AG08395 (cell line): ENCODE measurements at places on chromosomes 6 and 20.

GRCh38 chr6:122677406-122677805 is 67.2 kb downstream of the PKIB start:
- no peak for DNase-seq

- DNase-seq, result no peak
These were observed 59.2 kb downstream of the TENT5A start for GRCh38 chr6:81693266-81693665.

DNA sequence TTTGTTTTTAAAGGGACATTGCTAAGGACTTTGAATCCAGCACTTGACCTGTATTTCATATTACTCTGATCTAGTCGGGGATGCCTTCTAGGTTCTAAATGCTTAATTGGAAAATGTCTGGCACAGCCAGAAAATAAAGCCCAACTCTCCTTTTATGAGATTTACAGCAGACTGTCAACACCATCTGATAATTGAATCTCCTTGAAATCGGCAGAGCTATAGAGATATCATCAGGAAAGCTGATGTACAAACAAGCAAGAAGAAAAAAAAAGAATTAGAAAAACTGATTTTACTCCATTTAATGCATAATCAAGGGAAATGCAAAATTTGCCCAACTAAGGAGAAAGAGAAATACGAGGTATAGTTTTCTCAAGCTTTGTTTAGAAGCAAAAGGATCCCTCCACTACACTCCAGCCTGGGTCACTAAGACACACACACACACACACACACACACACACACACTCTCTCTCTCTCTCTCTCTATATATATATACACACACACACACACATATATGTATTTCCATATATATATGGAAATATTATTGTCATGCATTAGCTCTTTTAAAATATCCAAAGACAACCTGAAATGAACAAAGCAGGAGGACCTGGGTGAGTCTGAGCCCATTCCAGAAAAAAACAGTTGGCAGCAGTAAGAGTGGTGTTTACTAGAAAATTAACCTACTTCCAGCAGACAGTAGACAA is 9.5 kb upstream of the FOXC1 start:
- DNase-seq, result no peak

DNA sequence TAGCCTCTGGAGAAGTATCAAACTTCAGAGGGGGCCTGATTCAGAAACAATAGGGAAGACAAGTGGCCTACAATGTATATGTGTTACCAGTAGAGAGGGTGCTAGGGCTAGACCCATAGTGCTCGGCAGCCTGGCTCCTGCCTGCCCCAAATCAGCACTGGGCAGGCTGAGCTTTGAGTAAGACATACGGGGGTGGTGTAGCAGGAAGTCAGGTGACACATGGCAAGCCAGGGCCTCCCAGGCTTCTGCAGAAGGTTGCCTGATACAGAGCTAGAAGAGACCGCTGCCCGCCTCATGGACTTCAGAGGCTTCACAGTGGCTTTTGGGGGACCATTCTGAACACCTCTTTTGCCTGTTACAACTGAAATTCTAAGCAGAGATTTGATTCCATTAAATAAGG is 43.4 kb downstream of the RALY start:
- no peak for DNase-seq

GRCh38 chr6:162260027-162260426 is 467.5 kb downstream of the PRKN start:
- no peak for DNase-seq

- peak; percentile 51 for DNase-seq
These were observed 29.8 kb downstream of the PSMB9 start for GRCh38 chr6:32883789-32884188.

GRCh38 chr6:11891547-11891946 is 112.9 kb upstream of the ADTRP start:
- no peak for DNase-seq

DNA sequence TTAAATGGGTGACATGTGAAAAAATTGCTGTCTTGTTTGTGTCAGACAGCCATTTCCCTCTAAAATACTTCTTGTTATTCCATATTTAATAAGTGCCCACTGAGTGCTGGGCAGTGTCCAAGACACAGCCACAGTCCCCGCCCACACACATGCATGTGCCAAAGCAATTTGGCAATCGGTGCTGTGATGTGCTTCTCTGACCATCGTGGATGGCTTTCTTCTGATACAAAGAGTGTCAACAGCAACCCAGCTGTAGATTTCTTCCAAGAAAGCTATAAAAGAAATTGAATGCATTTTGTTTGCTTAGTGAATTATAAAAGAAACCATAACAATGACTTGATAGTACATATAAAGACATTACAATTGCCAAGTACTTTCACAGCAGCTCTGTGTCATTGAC is 140.5 kb upstream of the ATXN1 start:
- DNase-seq, result peak; percentile 71

GRCh38 chr20:49132995-49133478 is 55.1 kb downstream of the STAU1 start:
- DNase-seq, result peak; percentile 80

DNA sequence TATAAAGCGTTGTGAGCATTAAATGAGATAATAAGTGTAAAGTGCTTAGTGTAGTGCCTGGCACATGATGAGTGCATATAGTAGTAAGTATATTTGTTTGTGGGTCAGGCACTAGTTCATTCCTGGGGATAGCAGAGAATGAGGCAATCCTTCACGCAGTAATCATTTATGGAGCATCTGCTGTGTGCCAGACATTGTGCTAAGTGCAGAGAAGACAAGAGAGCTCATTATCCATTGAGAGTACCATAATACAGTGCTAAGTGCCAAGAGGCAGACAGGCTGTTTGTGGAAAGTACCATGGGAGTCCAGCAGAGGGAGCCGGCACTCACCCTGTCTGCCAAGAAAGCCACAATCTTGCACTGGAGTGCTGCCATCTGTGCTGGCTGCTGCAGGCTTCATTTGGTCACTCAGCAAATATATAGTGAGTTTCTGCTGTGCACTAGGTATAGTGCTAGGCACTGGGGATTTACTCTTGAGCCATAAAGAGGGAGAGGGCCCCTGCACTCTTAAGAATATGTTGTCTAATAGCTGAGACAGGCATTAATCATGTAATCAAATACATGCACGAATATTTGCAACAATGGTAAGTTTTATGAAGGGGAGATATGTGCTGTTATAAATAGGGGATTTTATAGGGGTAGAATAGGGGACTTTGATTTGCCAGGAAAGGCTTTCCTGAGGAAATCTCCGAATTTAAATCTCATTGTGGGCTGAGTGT is 12.9 kb upstream of the MROH8 start:
- DNase-seq, result peak; percentile 95

DNA sequence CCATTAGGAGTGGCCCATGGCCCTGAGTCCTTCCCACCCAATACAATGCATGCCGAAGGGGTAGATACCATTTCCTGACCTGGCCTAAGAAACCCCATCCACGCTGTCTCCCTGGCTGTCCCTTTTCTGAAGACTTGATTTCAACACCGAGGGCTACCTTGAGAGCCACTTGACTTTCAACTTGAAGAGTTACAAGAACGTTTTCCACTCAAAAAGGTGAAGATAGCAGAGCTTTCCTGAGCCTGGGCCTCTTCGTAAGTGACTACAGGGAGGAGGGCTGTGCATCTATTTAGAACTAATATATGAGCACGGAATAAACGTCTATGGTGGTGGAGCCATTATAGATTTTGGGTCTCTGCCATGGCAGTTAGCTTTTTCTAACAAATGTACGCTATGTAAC is 14.4 kb upstream of the PPP1R14C start:
- DNase-seq, result no peak

- DNase-seq, result no peak
These were observed 129.7 kb downstream of the FAXC start for GRCh38 chr6:99219788-99220187.

- DNase-seq, result no peak
These were observed 24.3 kb downstream of the SCAF8 start for GRCh38 chr6:154757352-154758050.

DNA sequence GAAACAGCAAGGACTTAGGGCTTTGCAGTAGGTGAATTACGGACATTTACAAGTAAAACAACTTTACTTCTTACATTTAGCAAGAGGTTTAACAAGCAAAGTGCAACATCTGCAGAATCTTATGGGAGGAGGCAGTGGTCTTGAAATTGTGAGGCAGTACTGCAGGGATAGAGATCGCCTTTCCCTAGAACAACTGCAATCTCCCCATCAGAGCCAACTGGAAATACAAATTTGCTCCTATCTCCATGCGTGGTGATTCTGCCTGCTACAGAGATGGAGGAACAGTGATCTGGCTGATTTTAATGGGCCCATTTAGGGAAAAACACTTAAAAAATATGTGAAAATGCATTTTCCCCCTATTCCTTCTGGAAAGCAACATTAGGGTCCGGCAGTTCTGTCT is 25.9 kb downstream of the GNAS start:
- no peak for DNase-seq

- DNase-seq, result peak; percentile 43
These were observed 336.8 kb downstream of the HDGFL1 start for GRCh38 chr6:22906091-22906549.

DNA sequence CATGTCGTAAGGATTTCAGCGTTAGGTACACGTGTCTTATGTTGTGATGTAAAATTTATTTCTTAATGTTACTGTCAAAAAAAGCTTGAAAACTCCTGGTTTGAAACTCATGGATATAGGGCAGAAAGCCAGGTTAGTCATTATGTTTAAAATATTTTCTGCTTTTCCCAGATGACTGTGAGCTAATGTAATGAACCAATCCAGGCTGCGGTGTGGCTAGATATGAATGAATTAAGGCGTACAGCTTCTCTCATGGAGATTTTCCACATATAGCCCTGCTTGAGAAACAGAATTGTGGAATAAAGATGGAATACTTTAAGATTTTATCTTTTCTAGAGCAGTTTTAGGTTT is 80.3 kb upstream of the STMND1 start:
- no peak for DNase-seq

DNA sequence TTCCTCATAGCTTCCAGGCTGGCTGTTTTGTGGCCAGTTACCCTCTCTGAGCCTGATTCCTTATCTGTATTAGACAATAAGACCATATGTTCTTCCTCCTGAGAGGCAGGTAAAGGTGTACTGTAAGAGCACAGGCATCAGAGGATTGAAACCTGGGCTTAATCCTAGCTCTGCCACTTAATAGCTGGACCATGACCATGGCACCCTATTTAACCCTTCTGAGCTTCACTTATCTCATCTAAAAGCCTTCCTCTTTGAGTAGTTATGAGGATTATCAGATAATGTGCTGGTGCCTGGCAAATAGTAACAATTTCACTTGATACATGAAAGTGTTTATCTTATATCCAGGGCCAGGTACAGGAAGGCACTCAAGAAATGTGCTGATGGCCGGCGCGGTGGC is 34.9 kb downstream of the BCL2L1 start:
- DNase-seq, result no peak

DNA sequence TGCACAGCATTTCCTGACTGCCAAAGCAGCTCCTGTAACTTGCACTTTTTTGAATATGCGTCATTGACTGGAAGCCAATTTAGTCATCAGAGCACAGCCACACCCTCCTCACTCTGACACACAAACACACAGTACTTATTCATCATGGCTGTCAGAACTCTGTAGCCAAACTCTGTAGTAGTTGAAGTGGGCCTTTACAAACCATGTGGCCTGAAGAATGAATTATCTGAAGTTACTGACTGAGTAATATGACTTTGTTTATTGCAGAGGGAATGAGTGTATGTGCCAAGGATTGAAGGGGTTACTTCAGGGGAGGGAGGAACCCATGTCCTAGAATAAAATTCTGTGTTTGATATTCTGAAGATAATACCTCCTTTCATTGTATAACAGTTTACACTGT is 102.7 kb downstream of the FIG4 start:
- DNase-seq, result peak; percentile 83

DNA sequence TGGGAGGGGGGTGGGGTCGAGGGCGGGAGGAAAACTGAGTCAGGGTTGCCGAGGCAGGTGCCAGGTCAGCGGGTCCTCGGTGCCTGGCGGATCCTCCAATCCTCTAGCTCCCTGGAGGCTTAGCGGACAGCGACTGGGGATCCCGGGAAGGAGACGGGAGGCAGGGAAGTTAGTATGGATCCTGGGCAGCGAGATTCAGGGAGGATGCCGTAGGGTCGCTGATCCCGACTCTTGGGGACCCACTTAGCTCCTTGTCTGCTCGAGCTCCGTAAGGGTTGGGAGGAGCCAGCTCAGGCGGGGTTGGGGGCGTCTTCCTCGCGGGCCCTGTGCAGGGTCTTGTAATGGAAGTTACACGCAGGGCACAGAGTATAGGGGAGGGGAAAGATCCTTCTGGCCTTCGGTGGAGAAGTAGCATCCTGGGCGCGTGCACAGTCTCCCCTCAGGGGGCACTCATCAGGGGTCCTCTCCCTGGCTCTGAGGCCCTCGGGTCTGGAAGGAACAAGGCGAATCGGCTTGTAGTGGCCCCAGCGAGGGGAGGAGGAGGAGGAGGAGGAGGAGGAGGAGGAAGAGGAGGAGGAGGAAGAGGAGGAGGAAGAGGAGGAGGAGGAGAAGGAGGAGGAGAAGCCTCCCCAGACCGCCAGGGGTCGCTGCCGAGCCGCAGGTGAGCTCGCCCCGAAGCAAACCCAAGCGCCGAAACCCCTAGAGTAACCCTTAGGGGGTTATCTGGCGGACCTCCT is 6.4 kb upstream of the SLC12A5 start:
- DNase-seq, result peak; percentile 36

DNA sequence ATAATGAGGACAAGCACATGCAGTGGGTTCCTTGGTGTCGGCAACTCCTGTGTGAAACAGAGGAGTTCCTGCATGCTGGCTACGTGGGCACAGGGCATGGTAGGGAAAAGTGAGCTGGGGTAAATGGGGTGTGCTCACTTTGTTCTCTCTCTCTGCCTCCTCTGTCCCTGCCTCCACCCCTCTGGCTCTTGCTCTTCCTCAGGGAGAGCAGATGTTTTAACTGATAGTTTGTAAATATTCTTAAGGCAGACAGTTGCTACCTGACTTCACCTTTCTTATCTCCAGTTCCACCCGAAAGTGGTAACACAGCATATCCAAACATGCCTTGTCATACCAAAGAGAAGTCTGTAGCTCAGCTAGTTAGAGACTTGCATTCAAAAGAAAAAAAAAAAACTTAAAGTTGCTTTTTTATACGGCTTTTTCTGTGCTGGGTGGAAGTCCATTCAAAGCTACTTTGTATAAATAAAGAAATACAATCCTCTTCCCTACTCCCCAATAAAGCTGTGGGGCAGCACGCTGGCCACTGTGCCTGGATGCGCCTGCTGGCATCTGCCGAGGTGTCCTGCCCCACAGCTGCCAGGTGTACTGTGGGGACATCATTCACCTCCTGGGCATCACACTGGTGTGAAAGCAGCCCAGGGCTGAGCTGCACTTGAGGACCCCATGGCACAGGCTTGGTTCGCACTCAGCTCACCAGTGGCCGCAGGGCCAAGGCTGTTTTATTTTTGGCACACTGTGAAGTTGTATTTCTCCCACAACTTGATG is 93.6 kb downstream of the FOXC1 start:
- no peak for DNase-seq

DNA sequence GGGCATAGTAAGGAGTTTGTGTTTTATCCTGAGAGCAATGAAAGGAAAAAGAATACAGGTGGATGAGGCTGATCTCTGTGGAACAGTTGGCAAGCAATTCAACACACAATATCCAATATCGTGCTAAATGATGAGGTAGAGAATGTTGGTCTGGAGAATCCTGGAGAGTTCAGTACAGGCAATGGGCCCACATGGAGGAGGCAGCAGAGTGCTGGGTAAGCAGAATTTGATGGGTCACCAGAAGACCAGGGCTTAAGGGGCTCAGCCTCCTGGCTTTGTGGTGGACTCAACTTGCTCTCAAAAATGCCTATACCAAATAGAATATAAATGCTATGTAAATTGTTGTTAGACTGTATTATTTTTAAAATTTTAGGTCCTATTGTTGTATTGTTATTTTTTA is 271.5 kb upstream of the JARID2 start:
- no peak for DNase-seq
